ENCODE measurements at places on chromosomes 16 and 17.

GRCh38 chr17:16937431-16937830, 34.5 kb downstream of the TNFRSF13B start:
- H3K36me3 ChIP-seq = peaks cover 21% of the 10 kb centered on the region
- DNase-seq = no peak
- peaks cover 11% of the 10 kb centered on the region for H3K4me1 ChIP-seq
- H3K27ac ChIP-seq = no peak overlapping the region
- H3K4me3 ChIP-seq = no peak overlapping the region

- peak overlapping the region; percentile 31 for H3K27ac ChIP-seq
- no peak overlapping the region for H3K4me3 ChIP-seq
- H3K36me3 ChIP-seq = peaks cover 60% of the 10 kb centered on the region
- DNase-seq = no peak
Measured at GRCh38 chr17:58092797-58093385, 9.7 kb downstream of the DYNLL2 start.

GRCh38 chr17:8674344-8675305, 44.1 kb upstream of the MYH10 start:
- no peak overlapping the region for H3K4me3 ChIP-seq
- H3K36me3 ChIP-seq = no peaks in the 10 kb centered on the region
- no peak overlapping the region for H3K27ac ChIP-seq
- no peak for DNase-seq
- H3K27me3 ChIP-seq = peaks cover 12% of the 10 kb centered on the region

GRCh38 chr16:66260522-66261254, 105.8 kb upstream of the CDH5 start:
- no peaks in the 10 kb centered on the region for H3K36me3 ChIP-seq
- H3K27me3 ChIP-seq = peaks cover 13% of the 10 kb centered on the region
- no peak overlapping the region for H3K4me3 ChIP-seq
- DNase-seq = no peak
- no peak overlapping the region for H3K27ac ChIP-seq
